ENCODE measurements at places on chromosomes 1 and 21.

- DNase-seq: no peak
Measured at GRCh38 chr1:92538048-92538412, 51.3 kb upstream of the GFI1 start.

DNA sequence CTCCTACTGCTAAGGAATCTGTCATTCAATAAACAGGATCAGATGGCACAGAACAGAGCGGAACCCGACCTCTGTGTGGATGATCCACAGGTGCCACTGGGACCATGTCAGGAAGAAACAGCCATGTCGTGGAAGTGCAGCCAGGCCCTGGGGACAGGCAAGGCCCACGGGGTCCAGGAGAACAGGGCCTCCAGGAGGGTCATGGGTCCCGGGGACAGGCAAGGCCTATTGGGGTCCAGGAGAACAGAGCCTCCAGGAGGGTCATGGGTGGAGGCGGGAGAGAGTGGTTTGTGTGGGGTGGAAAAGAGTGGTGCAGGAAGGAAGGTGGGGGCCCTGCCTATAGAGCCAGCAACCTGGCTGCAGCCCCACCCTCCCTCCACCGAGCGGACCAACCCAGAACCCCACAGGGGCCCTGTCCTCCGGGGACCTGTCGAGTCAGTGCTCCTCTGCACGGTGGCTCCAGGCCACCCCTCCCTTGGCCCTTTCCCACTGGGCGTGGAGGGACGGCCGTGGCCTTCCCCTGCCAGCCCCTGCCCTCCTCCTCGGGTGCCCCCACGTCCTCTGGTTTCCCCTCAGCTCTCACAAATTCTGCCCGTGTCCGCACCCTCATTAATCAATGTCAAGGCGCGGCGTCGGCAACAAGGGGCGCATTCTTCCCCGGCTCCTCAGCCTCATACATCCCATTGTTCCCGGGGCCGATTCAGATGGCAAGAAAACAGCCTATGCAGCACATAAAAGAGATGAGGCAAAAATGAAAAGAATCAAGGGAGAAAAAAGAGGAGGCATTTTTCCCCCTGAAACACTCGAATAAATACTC is 146.4 kb downstream of the PRDM16 start:
- DNase-seq: no peak

- DNase-seq: no peak
Measured at GRCh38 chr1:20601129-20601825, 12.4 kb downstream of the CDA start.

GRCh38 chr1:235417086-235417697 is 50.0 kb downstream of the TBCE start:
- DNase-seq: peak; percentile 36

GRCh38 chr21:16633831-16634459 is 878.9 kb upstream of the CXADR start:
- DNase-seq: no peak

GRCh38 chr1:6269720-6270400 is 9.0 kb upstream of the GPR153 start:
- DNase-seq: no peak

DNA sequence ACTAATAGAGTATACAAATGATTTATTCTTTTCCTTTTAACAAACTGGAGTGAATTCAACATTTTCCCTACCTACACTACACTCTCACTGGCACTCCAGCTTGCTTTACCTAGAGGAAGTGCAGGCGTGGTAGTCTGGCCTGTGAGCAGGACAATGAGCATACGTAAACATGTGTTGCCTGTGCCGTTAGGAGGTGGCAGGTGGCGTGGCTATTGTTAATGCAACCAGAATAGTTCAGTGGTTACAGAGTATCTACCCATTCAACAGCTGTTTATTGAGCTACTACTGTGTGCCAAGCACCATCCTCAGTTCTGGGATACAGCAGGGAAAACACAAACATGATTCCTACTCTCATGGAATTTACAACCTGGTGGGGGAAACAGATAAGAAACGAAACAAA is 299.7 kb upstream of the KAZN start:
- no peak for DNase-seq

- no peak for DNase-seq
Measured at GRCh38 chr1:156151093-156151688, 2.2 kb upstream of the SEMA4A start.

DNA sequence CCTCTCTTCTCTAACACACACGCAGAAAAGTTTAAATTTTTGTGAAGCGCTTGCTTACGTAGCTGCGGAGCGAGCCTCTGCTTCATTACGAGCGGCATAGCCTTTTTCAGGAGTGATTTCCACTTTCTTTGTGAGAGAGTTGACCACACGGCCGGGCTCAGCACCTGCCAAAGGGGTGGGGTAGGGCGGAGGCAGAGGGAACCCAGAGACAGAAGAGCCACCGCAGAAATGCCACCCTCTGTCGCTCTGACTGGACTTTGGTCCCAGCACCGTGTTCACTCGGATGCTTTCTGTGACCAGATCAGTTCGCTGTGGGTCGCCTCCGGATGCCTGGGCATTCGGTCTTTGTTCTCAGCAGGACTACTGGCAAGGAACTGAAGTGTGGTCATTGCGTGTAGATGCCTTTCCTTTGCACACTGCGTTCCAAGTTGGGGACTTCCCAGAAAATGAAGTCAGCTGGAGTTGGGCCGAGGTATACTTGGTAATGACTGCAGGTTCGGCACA is 883 bp downstream of the CHODL start:
- DNase-seq: no peak

DNA sequence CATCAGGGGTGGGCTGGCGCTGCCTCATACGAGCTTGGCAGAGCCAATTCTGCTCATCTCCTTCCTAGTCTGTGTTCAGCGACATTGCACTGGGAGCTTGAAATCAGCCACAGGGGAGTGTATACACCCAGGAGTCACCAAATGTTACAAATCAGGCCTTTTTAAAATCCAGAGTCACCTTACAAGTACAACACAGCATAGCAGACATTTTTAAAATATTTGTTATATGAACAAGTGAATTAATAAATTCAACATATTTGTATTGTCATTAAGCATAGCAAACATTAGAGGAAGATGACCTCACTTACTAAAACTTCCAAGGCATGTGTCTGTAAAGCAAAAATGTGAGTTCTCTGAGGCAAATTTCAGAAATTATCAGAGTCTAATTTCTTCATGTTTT is 210.0 kb downstream of the HLX start:
- DNase-seq: no peak

DNA sequence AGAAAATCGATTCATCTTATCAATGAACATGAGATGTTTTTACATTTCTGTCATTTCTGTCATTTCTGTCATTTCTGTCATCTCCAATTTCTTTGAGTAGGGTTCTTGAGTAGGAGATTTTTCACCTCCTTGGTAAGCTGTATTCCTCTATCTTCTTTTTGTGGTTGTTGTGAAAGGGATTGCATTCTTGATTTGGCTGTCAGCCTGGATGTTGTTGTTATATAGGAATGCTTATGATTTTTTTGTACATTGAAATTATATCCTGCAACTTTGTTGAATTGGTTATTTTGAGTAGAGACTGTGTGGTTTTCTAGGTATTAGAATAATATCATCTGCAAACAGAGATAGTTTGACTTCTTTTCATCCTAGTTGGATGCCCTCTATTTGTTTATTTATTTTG is 1233.7 kb downstream of the PLA2G4A start:
- DNase-seq: no peak

- DNase-seq: peak; percentile 21
Measured at GRCh38 chr1:46223472-46223943, 20.4 kb downstream of the LURAP1 start.

GRCh38 chr1:4017636-4018365 is 117.7 kb upstream of the C1orf174 start:
- no peak for DNase-seq

DNA sequence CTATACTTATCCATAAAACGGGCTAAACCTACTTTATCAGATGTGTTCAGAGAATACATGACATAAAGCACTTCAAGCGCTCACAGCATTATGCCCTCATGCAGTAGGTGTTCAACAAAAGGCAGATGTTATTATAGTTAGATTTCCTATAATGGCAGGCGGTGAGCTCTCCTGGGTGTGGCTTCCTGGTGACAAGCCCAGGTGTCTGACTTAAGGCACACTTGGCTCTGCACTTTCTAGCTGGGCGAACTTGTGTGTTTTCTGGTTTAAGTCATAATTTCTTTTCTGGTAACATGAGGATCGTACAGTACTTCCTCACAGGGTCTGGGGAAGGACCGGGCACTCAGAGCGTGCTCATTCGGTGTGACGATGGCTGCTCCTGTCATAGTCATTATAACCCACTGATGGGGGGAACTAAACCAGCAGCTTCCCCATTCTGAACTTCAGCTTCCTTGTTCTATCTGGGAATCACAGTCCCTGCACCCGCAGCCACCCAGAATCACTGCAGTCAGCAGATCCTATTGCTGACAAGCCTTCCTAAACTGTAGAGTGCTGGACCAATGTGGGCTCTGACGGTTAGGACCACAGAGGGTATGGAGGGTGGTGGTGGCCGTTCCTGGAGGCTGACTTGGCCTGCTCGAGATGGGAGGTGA is 52.8 kb downstream of the IGSF21 start:
- no peak for DNase-seq

DNA sequence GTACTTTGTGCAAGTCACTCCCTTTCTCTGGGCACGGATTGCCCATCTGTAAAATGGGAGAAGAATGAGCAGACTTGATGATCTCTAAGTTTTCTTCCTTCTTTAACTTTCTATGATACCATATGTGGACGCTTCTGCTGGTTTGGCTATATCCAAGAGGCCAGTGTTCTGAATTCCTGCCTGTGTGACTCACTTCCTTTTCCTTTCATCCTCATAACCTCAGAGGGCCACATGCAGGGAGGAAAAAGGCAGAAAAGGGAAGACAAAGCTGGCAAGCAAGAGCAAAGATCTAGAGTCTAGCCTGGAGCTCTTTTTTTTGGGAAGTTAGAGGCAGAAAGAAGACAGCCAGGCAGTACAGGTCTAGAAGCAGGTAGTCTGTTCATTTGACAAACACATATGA is 151.2 kb downstream of the OMA1 start:
- no peak for DNase-seq

GRCh38 chr21:32687643-32688345 is 40.0 kb downstream of the SYNJ1 start:
- DNase-seq: no peak

GRCh38 chr1:227661495-227661894 is 73.6 kb downstream of the JMJD4 start:
- DNase-seq: no peak

DNA sequence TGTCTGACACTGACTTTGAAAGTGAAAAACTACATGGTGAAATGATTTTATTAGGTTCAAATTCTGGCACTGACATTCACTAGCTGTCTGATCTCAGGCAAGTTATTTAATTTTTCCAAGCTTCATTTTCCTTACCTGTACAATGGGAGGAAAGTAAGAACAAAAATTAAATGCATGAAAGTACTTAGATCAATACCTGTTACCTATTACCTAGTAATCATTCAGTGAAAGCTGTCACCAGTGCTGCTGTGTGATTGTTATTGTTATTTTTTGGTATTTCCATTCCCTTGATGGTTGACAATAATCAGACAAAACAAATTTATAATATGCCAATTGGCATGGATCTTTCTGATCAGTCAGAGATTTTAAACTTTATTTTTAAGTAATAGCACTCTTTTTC is 1.6 kb downstream of the C8A start:
- DNase-seq: no peak

DNA sequence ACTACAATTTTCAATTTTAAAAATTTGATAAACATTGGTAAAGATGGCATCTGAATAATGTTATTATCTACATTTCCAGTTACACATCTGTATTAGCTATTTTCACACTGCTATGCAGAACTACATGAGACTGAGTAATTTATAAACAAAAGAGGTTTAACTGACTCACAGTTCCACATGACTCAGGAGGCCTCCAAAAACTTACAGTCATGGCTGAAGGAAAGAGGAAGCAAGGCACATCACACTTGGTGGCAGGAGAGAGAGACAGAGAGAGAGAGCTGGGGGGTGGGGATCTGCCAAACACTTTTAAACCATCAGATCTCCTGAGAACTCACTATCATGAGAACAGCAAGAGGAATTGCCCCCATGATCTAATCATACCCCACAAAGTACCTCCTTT is 850.0 kb downstream of the LTN1 start:
- DNase-seq: no peak

DNA sequence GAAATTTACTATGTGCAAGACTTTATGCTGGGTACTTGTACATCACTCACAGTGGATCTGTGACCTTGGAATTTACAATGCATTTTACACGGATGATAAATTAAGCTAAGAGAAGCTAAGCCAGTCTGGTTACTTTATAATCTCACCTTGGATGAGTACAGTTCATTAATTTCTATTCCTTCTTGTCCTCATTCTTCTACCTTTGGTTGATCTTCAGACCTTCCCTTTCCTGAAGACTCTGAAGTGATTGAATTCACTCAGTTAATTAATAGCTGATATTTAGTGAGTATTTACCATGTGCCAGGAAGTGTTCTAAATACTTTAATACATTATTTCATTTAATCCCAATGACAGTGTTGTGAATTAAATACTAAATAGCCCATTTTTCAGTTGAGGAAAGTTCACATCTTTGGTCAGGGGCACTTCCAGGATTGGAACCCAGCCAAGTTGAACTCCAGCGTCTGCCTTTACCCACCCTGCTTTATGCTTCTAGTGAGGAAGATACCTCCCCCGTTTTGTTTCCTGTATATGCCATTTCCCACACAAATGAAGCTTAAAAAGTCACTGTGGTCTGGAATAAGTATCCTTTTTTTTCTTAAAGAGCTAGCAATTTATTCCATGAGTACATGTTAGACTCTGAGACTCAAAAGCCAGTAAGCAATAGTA is 146.6 kb downstream of the TLR5 start:
- no peak for DNase-seq

DNA sequence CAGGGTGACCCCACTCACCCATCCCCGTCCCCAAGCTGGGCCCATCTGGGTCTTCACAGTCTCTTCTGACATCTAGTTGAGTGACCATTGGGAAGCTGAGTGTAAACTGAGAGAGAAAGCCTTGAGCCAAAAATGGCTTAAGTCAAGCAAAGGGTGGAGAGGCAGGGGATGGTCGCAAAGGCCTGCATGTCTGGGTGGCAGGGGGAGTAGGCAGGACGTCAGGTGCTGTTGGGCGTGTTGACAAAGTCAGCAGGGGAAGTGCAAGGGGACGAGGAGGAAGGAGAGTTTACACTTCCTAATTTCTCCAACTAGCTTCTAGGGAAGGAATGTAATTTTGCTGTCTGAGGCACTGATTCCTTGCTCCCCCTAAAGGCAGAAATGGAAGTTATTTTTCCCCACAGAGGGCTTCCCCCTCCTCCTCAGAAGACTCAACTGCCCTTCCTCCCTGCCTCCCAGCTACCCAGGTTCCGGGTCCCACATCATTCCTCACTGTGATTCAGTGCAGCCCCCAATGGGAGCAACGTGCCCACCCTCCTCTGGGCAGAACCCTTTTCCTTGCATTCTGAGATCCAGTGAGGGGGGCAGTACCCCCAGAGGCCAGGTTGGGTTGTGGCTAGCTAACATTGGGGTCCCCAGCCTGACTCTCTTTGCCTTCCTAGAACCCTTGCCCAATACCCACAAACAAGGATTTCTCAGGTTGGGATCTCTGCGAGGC is 1.2 kb upstream of the ADORA1 start:
- no peak for DNase-seq

GRCh38 chr1:7077136-7077535 is 291.9 kb downstream of the CAMTA1 start:
- DNase-seq: no peak

GRCh38 chr1:78145105-78145580 is 99.4 kb downstream of the GIPC2 start:
- no peak for DNase-seq
